Caudate nucleus (tissue), 63 donors: ENCODE measurements at places on chromosomes 12 and 14.
A peak's percentile ranks its signal among the peaks of the same experiment; 100 is the strongest.

DNA sequence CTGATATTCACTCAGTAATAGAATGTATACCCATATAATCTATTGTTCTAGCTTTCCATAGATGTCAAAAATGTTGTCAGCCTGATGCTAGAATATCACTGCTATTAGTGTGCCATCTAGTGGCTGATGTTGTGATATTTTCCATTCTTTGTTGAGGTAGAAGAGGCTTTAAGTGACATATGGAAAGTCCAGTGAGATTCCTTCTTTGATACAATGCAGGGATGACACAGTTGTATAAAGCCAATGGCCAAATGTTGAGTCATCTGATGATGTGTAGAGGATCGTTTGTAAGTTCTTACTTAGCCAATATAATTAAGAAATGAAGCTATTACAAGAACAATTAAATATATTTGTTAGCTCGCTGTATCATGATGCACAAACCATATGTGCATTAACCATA is 58.1 kb upstream of the PCED1B start:
- DNase-seq: no peak

GRCh38 chr12:509500-509899 is 49.8 kb downstream of the B4GALNT3 start:
- no peak for DNase-seq

DNA sequence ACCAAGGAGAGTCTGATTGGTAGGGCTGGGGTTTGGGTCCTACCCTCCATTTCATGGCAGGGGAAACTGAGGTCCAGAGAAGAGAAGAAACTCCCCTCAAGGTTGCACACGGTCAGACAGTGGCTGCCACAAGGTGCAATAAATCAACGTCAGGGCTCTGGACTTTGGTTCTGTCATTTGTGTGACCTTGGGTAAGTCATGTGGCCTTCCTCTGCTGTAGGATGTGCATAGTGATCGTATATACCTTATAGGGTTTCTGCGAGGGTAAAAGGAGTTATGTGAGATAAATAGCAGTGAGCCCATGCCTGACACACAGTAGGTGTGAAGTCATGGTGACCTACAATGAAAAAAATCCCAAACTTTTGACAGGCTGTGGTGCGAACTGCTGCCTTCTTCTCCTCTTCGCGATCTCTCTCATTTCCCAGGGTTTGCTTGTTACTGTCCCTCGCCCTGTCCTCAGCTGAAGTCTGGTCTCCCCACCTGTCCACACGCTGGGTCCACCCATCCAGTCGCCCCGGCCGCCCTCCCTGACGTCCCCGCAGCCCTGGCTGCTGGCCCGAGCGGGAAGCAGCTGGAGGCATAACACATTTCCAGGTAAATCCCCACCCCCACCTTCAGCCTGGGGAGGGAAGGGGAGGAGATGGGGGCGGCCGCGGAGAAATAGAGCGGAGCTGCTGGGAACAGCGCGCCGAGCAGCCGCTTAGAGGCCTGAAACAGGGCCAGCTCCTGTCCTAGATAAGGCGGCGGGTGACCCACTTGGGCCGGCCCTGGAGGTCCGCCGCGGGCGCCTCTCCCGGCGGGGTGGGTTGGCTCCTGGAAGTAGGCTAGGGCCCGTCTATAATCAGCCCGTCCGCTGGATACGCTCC is 1.8 kb upstream of the FAM222A start:
- DNase-seq: no peak

DNA sequence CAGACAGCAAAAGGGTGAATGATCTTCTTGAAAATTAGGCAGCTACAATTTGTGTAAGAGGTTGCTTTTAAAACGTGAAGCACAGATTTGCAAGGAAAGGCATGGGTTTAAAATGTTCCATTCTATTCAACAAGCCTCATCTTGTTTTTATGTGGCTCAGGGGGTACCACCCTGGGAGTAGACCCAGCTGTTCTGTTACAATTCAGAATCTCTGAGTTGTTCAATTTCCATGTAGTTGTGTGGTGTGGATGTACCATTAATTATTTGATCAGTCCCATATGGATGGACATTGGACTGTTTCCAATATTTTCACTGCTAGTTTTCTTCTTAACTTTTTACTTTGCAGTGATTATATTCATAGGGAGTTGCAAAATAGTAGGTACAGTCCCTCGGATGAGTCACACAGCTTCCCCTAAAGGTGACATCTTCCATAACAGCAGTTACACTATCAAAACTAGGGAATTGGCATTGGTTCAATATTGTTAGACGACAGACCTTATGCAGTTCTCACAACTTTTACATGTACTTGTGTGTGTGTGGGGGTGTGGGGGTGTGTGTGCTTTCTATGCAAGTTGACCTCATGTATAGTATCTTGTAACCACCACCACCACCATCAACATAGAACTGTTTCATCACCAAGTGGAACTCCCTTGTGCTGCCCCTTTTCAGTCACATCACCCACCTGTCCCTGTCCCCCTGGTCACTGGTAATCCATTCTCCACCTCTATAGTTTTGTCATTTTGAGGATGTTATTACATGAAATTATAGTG is 59.0 kb upstream of the CAPRIN2 start:
- DNase-seq: no peak

DNA sequence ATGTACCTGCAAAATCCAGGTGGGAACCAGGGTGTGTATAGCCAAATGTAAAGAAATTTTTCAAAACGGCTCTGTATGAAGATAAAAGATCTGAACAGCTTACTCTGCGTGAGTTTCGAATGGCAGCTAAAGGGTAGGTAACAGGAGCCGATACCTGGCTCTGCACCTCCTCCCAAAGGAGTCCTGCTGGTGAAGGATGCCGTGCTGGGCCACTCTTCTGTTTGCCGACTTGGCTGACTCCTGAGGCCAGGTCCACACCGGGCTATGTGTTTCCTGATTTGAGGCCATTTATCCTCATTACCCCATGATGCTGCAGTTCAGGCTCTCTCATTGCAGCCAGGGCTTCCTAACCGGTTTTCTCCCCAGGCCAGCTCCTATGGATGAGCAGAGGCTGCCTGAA is 244.6 kb downstream of the SLC41A2 start:
- no peak for DNase-seq

DNA sequence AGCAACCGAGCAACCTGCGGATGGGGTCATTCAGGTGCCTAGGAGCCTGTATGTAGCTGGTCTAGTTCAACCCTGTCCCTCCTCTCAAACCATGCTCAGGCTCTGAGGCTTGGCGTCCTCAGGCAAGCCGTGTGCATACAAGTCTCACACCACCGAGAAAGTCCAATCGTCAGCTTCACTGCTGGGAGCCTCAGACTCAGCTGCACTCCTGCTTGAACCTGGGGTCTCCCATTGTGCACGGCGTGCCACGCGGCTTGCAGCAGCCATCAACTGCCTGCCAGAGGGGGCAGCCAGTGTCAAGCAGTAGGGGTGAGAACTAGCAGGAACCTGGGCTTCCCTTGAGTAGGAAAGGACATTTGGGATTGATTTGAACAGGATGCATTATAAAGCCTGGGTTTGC is 1064.6 kb downstream of the BCL11B start:
- DNase-seq: no peak

- peak; percentile 40 for DNase-seq
Measured at GRCh38 chr14:73759183-73759713, 45.1 kb upstream of the PNMA1 start.

GRCh38 chr12:53825246-53826081 is 73.7 kb upstream of the CISTR start:
- DNase-seq: no peak

GRCh38 chr14:92215579-92215978 is 93.8 kb downstream of the CPSF2 start:
- no peak for DNase-seq

DNA sequence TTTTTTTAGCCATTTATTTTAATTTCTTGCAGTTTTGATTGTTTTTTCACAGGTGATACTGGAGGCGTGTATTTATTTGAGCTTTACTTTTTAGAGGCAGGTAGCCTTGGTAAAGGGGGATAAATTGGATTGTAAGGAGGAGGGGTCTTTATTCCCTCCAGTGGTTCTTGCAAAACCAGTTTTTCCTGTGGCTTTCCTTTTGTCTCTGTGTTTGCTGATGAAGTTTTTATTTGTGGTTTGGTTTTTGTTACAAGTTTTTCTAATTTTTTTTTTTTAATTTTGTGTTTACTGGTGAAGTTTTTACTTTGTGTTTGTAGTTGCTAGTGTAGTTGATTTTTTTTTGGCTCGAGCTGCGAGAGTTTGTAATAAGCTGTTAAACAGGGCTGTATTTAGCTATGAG is 278.5 kb downstream of the PRKD1 start:
- no peak for DNase-seq

DNA sequence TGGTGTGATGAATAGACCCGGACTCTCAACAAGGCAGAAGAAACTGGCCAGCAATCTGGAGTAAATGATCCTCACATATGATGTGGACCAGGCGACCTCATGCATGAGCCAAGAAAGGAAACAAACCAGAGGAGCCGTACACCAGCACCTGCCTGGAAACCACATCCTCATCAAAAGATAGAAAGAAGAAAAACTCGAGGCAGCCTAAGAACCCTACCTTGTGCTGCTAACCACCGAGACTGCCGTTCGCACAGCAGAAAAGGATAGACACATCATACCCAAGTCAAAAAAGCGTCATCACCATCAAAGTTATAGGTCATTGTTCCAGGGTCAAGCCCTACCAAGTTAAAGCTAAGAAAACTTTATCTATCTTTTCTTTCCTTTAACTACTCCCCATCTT is 66.7 kb downstream of the RESF1 start:
- no peak for DNase-seq

DNA sequence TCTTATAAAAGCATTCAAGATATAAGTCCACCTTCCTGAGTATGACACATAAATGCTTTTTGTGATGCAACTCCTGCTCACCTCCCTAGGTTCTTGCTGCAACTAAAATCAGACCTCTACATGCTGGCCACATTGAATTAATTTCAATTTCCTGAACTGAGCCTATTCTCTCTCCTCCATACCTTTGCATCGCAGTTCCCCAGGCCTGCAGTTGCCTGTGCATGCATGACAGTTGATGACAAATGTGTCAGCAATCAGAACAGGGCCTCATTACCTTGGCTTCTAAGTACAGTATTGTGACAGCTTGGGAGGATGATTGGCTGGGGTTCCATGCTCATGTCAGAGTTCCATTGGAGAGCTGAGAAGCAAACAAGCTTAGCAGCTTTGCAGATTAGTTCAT is 3.9 kb upstream of the TM7SF3 start:
- peak; percentile 15 for DNase-seq

GRCh38 chr12:76480796-76481195 is 78.8 kb downstream of the OSBPL8 start:
- no peak for DNase-seq

- DNase-seq: no peak
Measured at GRCh38 chr12:62331306-62331705, 71.1 kb downstream of the USP15 start.

GRCh38 chr14:32020882-32021281 is 56.2 kb upstream of the ARHGAP5 start:
- DNase-seq: no peak

GRCh38 chr12:105600911-105601545 is 270.5 kb downstream of the C12orf75 start:
- no peak for DNase-seq
